Central memory CD8-positive, alpha-beta T cell (primary cell): ENCODE measurements at places on chromosomes 4 and X.

DNA sequence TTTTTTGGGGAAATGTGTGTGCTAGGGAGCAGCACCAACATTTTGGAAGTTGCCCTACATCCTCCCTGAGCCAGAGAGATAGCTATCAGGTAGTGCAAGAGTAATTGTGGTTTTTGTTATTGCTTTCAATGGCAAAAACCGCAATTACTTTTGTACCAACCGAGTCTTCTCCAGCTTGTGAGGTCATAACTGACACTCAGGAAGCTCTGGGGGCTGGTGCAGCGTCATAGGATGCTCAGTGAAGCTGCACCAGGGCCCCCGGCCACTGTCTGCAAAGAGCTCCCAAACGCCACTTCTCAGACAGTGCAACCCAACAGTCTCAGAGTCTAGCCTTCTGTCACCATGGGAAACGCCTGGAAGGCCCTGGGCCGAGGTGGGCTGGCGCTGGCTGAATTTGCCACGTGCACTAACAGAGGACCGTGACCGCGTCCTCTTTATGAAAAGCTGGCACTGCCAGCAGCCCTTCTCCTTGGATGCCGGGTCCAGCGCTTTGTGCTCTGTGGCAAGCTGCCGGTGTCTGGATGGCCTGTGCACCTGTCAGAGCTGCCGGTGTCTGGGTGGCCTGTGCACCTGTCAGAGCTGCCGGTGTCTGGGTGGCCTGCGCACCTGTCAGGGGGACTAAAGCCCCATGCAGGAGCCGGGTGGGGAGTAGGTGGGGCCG lies 19.4 kb downstream of the SH3TC1 start:
- no peak for DNase-seq

DNA sequence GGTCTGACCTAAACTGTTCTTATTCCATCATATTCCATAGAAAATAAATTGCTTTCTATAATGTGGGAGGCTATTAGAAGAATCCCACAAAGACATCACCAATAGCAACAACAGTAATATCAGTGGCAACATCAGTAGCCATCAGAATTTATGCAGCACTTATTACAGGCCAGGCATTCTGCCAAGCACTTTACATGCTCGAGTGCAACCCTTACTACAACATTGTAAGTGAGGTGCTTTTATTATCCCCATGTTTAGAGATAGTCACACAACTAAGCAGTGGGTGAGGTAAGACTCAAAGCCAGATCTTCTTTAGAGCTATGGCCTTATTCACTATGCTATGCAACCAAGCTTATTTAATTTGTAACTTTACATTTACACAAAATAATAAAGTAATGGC lies 317.1 kb upstream of the BMP3 start:
- DNase-seq, result no peak

DNA sequence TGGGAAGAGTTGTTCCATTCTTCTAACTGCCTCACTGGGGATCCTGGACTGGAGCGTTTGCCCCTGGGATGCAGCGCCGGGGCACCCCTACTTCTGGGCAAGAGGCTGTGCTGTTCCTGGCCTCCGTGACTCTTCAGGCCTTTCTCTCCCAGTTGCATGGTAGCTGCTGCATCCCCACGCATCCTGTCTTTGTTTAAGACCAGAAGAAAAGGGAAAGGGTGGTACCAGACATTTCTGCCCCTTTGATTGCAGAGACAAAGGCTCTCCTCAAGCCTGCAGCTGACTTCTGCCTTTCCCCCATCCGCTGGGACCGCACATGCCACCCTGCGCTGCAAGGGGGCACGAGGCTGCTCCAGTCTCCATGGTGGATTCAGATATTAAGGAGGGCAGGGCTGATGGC lies 70.4 kb downstream of the SHROOM2 start:
- no peak for DNase-seq

DNA sequence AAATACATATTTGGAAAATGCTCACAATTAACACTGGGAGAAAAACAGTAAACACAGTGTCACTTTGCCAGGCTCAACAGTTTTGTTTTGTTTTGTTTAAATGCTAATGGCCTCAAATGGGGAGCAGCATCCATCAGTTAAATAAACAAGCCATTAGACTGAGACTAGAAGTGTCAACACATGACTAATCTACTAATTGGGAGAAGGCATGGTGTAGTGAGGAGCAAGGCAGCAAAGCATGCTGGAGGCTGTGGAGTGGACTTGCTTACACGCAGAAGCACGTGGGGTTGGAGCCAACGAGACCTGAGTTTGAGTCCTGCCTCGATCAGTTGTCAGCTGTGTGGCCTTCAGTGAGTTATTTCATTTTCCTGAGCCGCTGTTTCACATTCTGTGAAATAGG lies 29.0 kb downstream of the UTP14A start:
- DNase-seq, result no peak

- no peak for DNase-seq
These were observed 8.2 kb downstream of the PPAT start for GRCh38 chr4:56427179-56427578.

GRCh38 chr4:76007089-76007862 lies at the start of gene CXCL9:
Gene CXCL9 (minus strand): TSS chr4:76007509. CDS start chr4:76007449, 60 bp downstream.
- DNase-seq, result no peak

DNA sequence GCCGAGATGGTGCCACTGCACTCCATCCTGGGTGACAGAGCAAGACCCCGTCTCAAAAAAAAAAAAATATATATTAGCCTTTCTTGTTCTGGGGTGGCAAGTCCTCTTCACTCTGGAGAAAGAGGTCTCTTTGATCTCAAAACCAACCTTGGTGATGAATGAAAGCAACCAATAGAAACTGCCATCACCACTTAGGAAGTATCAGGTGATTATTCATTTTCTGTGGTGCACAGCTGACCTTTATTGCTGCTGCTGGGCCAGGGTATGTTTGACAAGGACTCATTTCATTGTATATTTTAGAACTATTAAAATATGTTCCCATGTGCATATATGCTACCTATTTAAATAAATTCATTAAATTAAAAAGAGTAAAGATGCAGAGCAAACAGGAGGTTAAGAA lies 76.0 kb upstream of the KIT start:
- DNase-seq, result no peak
